ENCODE measurements at places on chromosomes 7 and 10.

DNA sequence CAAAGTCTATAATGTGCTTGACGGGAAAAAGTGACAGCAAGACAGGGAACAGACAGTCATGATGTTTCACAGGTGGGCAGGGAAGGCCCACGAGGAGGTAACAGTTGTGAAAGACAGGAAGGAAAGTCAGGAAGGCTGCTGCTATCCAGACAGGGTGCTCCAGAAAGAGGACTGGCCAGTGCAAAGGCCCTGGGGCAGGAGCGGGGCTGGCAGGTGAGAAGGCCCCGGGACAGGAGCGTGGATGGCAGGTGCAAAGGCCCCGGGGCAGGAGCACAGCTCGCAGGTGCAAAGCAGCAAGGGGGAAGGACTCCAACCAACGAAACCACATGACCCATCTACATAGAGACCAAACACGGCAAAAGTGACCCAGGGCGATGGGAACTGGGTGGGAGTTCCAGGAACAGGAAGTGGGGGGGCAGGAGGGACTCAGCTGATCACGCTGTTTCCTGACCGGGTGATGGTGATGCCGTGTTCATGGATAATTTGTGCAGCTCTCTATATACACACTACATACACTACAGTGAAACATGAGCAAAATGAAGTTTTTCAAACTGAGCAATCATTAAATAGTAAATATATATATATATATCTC is 138.2 kb downstream of the MAD1L1 start:
- DNase-seq = no peak

DNA sequence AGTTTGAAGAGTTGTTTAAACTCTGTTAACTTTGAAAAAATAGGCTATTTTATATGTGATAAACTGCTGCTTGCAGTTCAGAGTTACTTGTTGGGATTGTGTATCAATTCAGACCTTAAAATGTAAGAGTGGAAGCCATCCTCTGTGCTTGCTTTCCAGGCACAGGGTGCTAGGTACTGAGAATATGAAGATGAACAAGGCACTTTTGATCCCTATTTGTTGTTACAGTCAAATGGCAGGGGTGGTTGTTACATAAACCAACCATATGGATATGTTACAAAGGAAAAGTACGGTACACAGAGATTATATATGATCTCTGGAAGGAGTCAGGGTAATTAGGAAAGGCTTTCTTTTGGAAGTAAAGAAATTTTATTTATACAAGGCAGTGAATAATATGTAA is 63.8 kb downstream of the REEP3 start:
- no peak for DNase-seq

DNA sequence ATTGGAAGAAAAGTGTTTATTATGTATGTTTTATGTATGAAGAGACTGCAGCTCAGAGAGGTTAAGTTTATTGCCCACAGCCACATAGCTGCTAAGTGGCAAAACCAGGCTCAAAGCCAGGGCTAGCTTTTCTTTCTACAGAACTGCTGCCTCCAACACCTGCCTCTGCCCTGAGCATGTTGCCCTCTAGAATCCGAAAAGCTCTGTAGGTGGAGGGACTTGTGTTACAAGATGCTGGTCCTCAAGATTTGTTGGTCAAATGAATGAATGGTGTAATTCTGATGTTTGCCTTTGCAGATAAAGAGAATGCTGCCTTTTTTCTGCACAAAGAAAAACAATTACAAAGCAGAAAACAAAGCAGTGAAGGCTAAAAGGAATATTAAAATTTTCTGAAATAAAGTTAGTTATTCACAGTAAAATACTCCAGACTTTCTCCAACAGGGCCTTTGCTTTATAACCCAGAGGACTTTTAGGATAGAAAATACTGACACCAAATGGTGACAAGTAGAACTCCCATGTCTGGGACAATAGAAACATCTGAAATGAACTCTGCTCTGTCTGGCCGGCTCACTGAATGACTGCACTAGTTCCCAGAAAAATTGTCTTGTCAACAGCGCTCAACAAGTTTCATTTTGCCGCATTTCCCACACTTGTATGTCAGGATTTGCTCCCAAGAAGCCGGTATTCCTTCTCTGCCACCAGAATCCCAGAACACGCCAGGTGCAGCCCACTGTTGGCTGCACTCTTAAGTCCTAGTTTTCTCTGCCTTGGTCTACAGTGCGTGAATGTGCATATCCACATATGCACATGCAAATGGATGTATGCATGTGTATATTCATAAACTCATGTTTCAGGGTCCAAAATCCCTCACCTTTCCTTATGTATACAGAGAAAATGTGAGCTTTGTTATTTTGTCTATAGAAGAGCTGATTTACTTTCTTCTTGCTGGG is 11.0 kb upstream of the DNTT start:
- DNase-seq = no peak

DNA sequence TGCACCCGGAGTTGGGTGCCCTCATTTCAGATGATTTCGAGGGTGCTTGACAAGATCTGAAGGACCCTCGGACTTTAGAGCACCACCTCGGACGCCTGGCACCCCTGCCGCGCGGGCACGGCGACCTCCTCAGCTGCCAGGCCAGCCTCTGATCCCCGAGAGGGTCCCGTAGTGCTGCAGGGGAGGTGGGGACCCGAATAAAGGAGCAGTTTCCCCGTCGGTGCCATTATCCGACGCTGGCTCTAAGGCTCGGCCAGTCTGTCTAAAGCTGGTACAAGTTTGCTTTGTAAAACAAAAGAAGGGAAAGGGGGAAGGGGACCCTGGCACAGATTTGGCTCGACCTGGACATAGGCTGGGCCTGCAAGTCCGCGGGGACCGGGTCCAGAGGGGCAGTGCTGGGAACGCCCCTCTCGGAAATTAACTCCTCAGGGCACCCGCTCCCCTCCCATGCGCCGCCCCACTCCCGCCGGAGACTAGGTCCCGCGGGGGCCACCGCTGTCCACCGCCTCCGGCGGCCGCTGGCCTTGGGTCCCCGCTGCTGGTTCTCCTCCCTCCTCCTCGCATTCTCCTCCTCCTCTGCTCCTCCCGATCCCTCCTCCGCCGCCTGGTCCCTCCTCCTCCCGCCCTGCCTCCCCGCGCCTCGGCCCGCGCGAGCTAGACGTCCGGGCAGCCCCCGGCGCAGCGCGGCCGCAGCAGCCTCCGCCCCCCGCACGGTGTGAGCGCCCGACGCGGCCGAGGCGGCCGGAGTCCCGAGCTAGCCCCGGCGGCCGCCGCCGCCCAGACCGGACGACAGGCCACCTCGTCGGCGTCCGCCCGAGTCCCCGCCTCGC is at the start of gene EGFR:
EGFR (plus strand) TSS at position 657 of the 830 bp plus-strand sequence. CDS start 261 bp downstream, outside the sequence.
- no peak for DNase-seq

DNA sequence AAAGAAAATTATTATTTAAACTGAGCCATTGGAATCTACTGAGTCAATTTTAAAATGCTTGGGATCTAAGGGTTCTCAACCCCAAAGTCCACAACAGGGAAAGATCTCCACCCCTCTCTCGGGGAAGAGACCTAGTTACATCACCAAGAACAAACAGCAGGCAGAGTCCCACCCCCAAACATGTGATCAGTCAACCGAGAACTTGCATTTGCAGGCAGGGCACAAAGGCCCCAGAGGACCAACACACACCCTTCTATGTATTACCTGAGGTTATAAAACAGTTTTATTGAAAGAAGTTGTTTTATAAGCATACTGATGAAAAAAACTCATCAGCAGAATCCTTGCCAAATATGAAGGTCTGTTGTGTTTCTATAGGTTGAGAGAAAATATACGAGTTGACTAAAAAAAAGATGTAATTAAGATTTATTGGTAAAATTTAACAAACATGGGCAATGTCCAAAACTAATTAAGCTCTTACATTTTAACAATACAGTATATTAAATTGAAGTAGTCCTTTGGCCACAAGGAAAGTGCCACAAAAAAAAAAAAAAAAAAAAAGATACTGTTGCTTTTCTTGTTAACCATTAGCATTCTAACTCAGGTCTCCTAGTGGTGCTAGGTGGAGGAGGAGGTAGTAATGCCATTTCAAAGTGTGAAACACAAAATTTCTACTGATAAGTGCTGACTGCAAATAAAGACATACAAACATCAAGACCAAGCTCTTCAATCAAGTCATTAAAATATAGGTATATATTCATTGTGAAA is 975 bp upstream of the USP54 start:
- DNase-seq = no peak

DNA sequence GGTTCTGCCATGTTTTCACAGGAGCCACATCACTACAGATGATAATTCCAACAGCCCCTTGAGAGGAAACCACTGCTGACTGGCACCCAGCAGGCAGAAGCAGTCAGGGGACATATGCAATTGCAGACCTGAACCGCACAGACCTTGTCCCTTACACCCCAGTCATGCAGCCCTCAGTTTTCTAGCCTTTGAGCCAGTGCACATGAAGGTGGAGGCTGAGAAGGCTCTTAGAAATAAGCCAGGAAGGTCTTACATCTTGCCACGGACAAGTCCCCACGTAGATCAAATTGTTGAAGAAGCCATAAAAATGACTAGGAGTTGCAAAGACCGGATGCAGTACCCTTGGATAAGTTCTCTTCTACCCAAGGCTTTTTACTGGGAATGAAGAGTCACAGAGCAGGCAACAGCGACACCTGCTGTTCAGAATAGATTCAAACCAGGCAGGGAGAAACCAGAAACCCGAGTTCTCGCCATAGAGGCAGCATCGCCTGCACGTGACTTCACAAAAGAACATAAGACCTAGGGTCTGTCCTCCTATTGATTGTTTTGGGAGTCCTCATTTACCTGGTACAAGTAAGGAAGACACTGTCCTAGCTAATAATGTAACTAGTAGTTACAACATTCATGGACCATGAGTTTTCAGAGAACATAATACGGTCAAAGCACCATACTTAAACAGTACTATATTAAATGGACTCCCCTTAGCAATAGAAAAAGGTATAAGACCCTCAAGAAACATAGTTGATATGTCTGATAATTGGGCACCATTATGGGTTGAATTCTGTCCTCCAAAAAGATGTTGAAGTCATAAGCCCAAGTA is 11.1 kb downstream of the STEAP1B start:
- DNase-seq = peak; percentile 7

GRCh38 chr7:143953421-143953820 is 1.2 kb upstream of the OR2F1 start:
- no peak for DNase-seq

- DNase-seq = no peak
These were observed 552.4 kb upstream of the MGMT start for GRCh38 chr10:128914681-128915080.

DNA sequence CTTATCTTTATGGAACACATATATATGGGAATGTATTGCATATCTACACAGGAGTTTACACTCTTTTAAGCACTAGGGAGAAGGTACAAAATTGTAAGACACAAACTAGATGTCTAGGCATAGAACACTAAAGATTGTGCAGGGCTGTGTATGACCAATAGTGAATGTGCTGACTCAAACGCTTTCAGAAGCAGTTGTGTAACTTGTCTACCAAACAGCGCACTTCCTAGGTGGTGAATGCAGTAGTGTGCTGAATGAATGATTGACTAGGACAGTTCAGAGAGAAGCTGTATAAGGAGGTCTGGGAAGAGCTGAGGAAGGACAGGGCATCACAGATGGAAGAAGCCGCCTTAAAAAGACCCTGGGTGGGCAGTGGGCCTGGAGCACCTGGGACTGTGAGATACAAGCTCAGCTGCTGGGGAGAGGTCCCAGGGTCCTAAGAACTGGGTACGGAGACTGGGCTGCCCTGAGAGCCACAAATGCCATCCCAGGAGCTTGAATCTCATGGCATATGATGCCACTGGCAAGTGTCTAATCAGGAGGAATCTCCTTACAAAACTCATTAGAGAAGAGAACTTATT is 14.2 kb downstream of the CLRN3 start:
- no peak for DNase-seq

DNA sequence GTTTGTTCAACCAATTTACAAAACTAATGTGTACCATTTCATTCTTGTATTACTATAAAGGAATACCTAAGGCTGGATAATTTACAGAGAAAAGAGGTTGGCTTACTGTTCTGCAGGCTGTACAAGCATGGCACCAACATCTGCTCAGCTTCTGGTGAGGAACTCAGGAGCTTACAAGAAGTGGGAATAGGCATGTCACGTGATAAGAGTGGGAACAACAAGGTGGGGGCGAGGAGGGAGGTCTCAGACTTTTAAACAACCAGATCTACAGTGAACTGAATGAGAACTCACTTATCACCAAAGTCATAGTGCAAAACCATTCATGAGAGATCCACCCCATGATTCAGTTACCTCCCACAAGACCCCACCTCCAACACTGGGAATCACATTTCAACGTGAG is 1178.0 kb downstream of the REEP3 start:
- DNase-seq = no peak

DNA sequence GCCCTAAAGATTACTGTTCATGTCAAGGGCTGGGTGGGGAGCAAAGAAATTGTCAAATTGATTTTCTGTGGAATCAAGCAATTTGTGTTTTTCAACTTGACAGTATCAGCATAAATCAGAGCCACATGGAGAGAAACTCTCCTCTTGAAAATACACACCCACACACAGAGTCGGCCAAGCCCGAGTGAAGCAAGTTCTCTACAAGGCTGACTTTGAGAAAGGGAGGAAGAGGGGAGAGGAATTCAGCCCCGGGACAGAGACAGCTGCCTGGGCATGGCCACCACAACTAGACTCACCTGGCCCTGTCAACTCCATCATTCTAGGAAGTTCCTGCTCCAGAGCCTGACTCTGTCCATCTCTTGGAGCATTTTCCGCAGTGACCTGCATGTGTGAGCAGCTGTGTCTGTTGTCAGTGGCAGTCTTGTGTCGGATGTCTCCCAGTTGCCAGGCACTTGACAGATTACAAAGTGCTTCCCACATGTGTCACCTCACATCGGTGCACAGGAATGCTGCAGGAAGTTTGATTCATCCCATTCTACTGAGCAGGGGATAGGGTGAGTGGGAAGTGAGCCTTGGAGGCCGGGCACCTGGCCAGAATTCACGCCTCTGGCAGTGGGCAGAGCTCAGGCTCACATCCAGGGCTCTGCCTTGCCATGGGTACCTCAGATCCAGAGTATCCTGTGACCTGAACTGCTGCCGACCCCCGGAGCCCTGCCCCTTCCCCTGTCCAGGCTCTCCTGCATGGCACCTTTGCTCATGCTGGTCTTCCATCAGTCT is 37.9 kb downstream of the ADAM12 start:
- no peak for DNase-seq

- no peak for DNase-seq
These were observed 60.7 kb downstream of the OTUD1 start for GRCh38 chr10:23499372-23500132.

DNA sequence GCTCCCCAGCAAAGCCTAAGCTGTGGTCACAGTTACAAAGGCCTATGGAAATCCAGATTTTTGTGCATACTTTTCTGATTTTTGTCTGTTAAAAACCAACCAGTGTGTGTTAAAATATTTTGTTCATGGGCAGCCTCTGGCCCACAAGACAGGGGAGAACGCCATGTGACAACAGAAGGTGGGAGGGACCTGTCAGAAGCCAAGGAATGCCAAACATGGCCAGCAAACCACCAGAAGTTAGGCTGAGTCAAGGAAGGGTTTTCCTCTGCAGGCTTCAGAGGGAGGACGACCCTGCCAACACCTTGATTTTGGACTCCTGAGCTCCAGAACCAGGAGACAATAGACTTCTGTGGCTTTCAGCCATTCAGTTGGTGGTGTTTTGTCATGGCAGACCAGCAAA is 127.3 kb downstream of the CUL2 start:
- no peak for DNase-seq

GRCh38 chr10:70283445-70284399 is at the start of gene NPFFR1:
Gene NPFFR1 (minus strand): TSS chr10:70284004. CDS start chr10:70283676, 328 bp downstream.
- DNase-seq = no peak

Measured in stimulated activated CD8-positive, alpha-beta memory T cell treated with anti-CD3 and anti-CD28 coated beads, Interleukin-7, amount 100 ng/mL, for 1 hour (primary cell).